Islet precursor cell (in vitro differentiated cells): ENCODE measurements at places on chromosomes 7 and 10.

GRCh38 chr7:139118234-139118804, 8.8 kb upstream of the ZC3HAV1 start:
- no peak for DNase-seq

GRCh38 chr7:99357701-99358490, 16.6 kb upstream of the ARPC1B start:
- DNase-seq: peak; percentile 78

DNA sequence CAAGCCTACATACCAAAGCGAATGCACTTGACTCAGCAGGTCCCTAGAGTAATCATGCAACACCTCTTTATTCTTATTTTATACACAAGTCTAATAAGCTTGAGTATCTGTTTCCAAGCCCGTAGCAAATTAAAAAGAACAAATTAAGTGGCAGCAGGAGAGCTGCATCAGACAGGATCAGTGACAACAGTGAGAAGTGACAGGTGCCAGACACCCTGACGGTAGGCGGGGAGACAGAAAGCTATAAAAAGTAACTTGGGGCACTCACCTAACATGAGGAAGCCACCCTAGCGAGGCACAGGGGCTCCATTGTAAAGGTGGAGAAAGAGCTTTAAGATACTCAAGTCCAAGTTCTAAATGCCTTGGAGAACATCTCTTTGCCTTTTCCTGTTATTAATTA, 174.2 kb downstream of the PLXNA4 start:
- DNase-seq: no peak

- no peak for DNase-seq
Observed at GRCh38 chr7:108459922-108460551, 3.8 kb upstream of the NRCAM start.

- DNase-seq: no peak
Observed at GRCh38 chr10:93462371-93462770, 19.8 kb downstream of the MYOF start.

GRCh38 chr10:101763141-101763846, 12.6 kb downstream of the FGF8 start:
- DNase-seq: no peak

DNA sequence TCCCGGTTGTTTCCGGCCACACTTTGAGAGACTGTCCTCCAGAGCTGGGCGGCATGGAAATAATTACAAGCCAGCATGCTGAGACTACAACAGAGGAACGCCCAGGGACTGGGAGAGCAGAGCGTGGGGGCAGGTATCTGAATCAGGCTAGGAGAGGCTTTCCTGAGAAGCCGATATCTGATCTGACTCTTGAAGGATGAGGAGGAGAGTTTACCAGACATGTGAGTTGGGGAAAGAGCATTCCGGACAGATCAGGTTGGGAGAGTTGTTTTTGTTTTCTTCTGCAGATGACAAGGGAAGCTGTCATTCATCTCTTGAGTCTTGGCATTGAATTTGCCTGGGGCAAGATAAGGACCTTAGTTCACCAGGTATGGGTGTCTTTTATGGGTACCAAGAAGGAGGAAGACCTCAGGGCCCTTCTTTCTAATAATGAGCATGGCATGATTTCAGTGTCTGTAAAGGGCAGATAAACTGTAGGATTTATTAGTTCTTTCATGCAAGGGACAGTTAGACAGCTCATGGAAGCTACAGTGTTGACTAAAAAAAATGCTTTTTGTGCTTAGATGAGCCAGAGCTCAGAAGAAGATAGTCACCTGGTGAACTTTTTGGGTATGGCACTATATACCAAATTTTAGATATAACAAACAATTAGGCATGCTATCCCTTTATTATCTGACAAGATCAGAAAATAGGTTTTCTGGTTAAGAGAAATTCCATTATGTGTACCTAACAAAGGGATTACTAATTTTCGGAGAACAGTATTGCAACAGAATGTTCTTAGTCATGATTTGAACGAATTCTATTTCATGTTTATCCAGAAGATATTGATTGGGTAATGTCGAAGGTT, 36.2 kb downstream of the WBP1L start:
- peak; percentile 89 for DNase-seq
